Anterior cingulate cortex (tissue), 58 donors: ENCODE measurements at places on chromosomes 16 and 17.
A peak's percentile ranks its signal among the peaks of the same experiment; 100 is the strongest.

- no peak for DNase-seq
These were observed 101.5 kb downstream of the MGAT5B start for GRCh38 chr17:76969598-76970172.

DNA sequence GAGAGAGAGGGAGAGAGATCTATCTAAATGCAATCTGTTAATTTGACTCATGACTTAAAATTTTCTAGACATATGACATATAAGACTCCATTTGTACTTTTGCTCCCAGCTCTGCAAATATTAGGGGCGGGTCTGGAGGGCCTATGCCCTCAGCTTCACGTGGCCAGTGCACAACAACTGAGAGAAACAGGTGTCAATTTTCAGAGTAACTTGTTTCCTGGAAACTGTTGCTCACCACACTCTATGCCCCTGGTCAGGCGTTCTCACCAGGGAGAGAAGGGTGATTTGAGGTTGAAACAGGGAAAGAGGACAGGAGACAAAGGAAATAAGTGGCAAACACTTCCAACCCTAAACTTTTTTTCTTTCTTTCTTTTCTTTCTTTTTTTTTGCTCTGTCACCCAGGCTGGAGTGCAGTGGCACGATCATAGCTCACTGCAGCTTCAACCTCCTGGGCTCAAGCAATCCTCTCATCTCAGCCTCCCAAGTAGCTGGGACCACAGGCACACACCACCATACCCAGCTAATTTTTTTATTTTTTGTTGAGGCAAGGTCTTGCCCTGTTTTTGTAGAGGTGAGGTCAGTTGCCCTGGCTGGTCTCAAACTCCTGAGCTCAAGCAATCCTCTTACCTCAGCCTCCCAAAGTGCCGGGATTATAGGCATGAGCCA, 270.0 kb downstream of the SLC39A11 start:
- no peak for DNase-seq

- DNase-seq: no peak
These were observed 141.5 kb upstream of the MED13 start for GRCh38 chr17:62206550-62206949.

DNA sequence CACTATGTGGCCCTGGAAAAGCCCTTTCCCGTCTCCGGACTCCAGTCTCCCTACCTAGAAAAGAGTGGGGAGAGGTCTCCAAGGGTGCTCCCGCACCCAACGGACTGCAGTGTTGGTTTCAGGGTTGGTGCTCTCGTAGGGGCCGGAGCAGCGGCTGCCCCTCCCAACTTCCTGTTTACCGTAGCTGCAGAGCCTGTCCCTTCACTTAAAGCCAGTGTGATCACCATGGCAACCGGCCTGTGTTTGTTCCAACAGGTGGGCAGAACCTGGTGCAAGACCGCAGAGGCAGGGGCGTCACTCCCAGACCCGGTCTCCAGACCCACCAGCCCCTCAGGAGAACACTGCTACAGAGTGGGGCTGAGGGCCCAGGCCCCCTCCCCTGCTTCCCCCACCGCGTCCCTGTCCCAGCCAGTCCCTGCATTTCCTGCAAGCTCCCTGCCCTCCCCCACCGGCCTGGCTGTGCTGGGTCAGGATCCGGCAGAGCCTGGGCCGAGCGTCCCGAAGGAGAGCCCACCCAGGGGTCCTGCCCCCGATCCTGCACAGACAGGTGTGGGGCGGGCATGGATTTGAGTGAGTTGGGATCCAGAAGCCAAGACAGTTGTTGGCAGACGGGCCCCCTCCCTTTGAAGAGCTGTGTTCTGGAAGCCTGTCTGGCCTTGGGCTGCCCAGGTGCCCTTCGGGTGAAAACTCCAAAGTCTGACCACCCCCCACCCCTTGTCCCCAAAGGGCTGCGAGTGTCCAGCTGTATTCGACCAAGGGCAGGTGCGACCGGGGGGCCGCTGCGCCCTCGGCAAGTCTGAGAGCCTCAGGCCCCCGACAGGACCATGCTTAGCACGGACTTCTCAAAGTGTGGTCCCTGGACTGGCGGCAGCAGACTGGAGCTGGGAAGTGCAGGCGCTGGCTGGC, 1.5 kb upstream of the BAIAP3 start:
- DNase-seq: peak; percentile 21

DNA sequence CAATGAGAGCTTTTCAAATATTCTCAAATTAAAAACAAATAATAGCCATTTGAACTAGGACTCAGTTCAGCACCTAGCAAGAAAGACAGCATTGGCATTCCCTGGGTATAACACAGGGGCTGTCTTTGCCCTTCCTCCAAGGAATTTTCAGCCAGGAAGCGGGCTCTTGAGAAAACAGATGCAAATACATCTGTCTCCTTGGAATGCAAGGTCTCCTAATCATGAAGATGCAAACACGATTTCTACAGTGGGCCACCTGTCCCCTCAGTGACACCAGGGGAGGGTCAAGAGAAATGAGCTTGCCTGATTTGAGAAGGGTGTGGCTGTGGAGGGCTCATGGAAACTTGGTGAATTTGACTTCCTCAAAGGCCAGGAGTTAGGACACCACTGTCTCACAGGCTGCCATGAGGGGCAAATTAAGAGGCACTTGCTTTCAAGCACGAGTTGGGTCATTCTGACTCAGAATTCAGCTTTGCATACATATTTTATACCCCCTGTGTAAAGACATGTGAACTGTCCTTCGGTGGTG, 24.5 kb upstream of the SUPT4H1 start:
- no peak for DNase-seq

- no peak for DNase-seq
These were observed 1.5 kb upstream of the ALDH3A2 start for GRCh38 chr17:19646788-19647696.

GRCh38 chr16:4021070-4021779, 95.0 kb downstream of the ADCY9 start:
- DNase-seq: no peak

- DNase-seq: no peak
These were observed 910 bp downstream of the ITGAL start for GRCh38 chr16:30473231-30474073.

GRCh38 chr16:46801428-46802049, 29.4 kb downstream of the C16orf87 start:
- DNase-seq: no peak

DNA sequence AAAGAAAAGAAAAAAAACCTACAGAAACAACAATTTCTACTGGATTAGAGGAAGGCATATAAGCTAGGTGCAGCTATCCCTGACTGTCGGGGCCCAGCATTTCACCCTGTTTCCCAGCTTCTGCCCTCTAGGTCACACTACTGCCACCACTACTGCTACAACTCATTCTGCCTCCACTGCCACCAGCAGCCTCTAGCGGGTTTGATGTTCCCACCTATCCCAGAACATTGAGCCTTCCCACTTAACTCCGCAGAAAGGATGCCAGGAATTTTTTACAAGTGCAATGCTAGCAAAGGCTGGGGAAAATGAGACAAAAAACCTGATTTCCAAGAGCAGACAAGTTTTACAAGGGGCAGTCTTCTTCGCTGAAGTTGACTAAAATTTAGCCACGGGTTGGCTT, 10.4 kb downstream of the ADCY9 start:
- no peak for DNase-seq

DNA sequence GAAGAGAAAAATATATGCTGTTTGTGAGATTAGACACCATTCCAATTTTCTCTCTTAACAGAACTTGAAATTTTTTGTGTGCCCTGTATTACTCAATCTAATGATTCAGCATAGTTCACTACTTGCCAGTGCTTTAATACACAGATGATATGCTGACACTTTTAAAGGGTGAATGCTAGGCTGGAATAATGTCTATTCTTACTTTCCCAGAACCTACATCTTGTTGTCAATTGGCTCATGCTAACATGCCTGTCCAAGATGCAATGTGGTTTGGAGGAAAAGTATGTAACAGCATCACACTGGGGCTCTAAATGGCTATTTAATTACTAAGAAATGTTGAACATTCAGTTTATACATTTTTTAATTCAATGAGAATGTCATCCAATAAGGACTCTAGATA, 7.6 kb upstream of the MAP2K6 start:
- DNase-seq: no peak

DNA sequence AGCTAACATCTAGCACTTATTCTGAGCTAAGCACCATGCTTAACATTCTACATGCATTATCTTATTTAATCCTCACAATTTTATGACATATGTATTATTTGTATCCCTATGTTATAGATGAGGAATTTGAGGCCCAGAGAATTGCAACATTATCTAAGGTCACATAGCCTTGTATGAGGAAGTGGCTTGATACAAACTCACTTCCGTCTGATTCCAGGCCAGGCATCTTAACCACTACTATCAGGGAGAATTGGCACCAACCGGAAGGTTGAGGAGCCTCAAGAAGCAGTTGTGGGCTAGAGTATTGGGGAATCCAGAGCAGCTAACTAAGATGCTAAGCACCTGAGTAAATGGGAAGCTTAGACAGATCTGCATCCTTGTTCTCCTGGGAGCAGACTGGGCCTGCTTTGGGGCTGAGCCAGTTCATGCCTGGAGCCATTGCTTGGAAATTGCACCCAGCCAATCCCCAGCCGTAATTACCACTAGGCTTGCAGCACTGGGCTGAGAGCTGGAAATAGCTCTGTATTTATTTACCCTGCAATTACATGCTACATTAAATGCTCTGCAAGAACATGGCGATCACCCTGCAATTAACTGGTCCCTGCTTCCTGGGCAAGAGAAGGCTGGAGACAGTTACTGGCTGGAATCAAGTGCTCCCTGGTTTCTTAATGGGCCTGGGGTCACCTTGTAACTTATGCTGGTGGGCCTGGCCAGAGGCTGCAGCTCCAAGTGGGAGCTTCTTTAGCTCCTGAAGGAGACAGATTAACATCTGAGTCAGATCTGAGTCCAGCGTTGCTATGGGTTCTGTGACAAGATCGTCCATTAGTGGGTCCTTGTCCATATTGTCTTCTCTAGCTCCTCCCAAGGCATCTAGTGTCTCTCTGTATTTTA, 273.1 kb upstream of the CCL2 start:
- peak; percentile 24 for DNase-seq
